ENCODE measurements at places on chromosomes 16 and 17. TPM values are rescaled to one million over a fixed set of nuclear protein-coding genes. Genes with fewer than 3 reads are reported as not detected.

The CMTM1 gene
- 1.4 TPM for total RNA-seq

The KRT12 gene
- not detected for total RNA-seq

The SDK2 gene
- total RNA-seq = 0.92 TPM

The VWA3A gene
- not detected for total RNA-seq

The CDYL2 gene
- total RNA-seq = 0.33 TPM

The TP53TG3C gene
- 0.79 TPM for total RNA-seq

The DOC2B gene
- total RNA-seq = 0.94 TPM

The KRT34 gene
- total RNA-seq = 0.46 TPM

The KRT9 gene
- not detected for total RNA-seq

The WFIKKN1 gene
- total RNA-seq = 0.19 TPM

The MPP3 gene
- total RNA-seq = 15.7 TPM

The MYH2 gene
- total RNA-seq = not detected

The CMTM3 gene
- 106 TPM for total RNA-seq

The HAP1 gene
- total RNA-seq = 1.5 TPM

The KLHL10 gene
- total RNA-seq = not detected

The TERB1 gene
- total RNA-seq = not detected

The B3GNT9 gene
- total RNA-seq = 9.5 TPM

The SPNS3 gene
- not detected for total RNA-seq

The MYH13 gene
- not detected for total RNA-seq

The C16orf46 gene
- total RNA-seq = 1.1 TPM

The MYH1 gene
- total RNA-seq = not detected

The DGKE gene
- 2.8 TPM for total RNA-seq

The STH gene
- total RNA-seq = not detected

The DNAH3 gene
- total RNA-seq = 0.22 TPM

The IGF2BP1 gene
- 83.3 TPM for total RNA-seq

The SYT17 gene
- 9.2 TPM for total RNA-seq

The CACNG5 gene
- not detected for total RNA-seq

The TAC4 gene
- total RNA-seq = not detected

The NARF gene
- total RNA-seq = 52.4 TPM

The SLC47A1 gene
- total RNA-seq = 23.5 TPM

The EVI2A gene
- not detected for total RNA-seq

The PRCD gene
- total RNA-seq = not detected

The FOXL1 gene
- 1.2 TPM for total RNA-seq

The PRRT2 gene
- total RNA-seq = 0.44 TPM

The PLEKHH3 gene
- 21.2 TPM for total RNA-seq

The TBC1D3E gene
- not detected for total RNA-seq

The KRTAP1-5 gene
- not detected for total RNA-seq

The DCXR gene
- 87.6 TPM for total RNA-seq

The SOX8 gene
- total RNA-seq = 2.1 TPM

The KRT33A gene
- total RNA-seq = not detected

The AURKB gene
- 139 TPM for total RNA-seq

The PERCC1 gene
- not detected for total RNA-seq

The CDH15 gene
- total RNA-seq = not detected

The KRT24 gene
- not detected for total RNA-seq

The ENPP7 gene
- not detected for total RNA-seq

The MT1A gene
- total RNA-seq = 20.6 TPM

The XAF1 gene
- not detected for total RNA-seq

The UQCRC2 gene
- 163 TPM for total RNA-seq

The ZACN gene
- total RNA-seq = 0.18 TPM

The OTOA gene
- 0.14 TPM for total RNA-seq

The NPIPA8 gene
- total RNA-seq = 0.57 TPM

The SP6 gene
- total RNA-seq = 3.4 TPM

The SOX15 gene
- 0.30 TPM for total RNA-seq

The FBRS gene
- 40.6 TPM for total RNA-seq

The ASPA gene
- total RNA-seq = not detected

The AGRP gene
- total RNA-seq = not detected

The FDXR gene
- 64.4 TPM for total RNA-seq

The SLC38A8 gene
- not detected for total RNA-seq

The CTRB1 gene
- total RNA-seq = not detected
